ENCODE measurements at places on chromosomes 2 and 18.

GRCh38 chr18:35028536-35028935 lies 12.7 kb upstream of the MAPRE2 start:
- DNase-seq = no peak

DNA sequence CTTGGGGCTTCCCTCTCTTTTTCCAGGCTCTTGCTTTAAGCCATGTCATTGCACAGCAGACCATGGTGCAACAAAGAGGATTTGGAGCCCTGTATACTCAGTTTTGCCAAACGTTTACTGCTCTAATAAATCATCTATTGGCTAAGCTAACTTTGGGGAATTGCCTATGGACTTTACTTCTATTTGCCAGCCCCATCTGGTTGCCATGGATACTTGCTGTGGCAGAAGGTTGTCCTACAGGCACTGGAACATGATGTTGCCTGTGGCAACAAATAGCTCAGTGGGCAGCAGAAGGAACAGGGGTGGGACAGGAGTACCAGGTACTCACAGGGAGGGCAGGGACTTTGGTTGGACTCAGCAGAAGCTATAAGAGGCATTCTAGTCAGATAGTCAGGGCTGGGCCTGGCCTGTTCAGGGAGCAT lies 129.7 kb downstream of the CCDC85A start:
- no peak for DNase-seq

DNA sequence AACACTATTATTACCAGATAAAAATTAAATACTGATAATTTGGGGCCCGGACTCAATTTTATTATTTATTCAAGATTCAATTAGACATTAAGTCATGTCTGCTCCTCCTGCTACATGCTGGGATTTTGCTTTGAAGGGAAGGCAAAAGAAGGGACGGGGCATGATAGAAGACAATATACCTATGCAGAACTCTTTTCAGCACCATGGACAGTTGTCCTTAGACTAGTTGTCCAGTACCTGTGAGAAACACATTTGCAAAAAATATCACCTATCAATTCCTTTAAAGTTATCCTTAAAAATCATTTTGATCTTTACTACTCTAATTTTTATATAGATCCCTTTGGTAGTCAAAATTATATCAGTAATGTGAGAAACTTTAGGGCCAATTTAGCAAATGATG lies 100.2 kb upstream of the SULT1C3 start:
- no peak for DNase-seq

GRCh38 chr2:3392216-3392615 lies 12.7 kb downstream of the TRAPPC12 start:
- no peak for DNase-seq

DNA sequence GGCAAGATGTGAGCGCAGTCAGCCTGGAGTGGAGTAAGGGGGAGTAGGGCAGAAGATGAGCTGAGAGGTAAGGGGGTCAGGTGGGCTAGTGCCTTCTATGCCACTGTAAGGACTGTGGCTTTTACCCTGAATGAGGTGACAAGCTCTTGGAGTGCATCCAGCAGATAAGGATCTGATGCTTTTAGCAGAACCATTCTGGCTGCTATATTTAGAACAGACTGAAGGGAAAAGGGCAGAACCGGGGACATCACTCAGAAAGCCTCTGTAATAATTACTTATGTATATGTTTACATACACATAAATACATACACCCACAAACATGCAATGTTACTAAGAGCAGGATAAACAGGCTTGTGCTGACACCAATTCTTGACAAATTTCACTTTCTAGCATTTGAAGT lies 124.8 kb downstream of the DTNB start:
- peak; percentile 21 for DNase-seq

GRCh38 chr2:221124532-221125240 lies 447.4 kb downstream of the EPHA4 start:
- DNase-seq = peak; percentile 7

- no peak for DNase-seq
These were observed 69.0 kb downstream of the OSBPL6 start for GRCh38 chr2:178263159-178263860.

DNA sequence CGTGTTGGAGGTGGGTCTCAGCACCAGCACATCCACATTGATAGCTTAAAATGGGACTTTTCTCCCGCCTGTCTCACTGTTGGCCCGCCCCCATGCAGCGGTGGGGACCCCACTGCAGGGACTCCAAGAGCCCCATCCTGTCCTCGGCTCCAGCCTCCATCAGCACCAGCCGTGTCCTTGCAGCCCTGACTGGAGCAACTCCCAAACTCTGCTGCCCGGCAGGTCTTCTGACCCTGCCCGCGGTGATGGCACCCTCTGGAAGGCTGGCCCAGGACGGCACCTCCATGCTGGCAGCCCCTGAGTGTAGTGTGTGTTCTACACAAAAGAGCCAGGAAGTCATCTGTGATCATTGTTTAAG lies 41.6 kb upstream of the KCNG2 start:
- no peak for DNase-seq

GRCh38 chr2:118604371-118604770 lies 243.1 kb downstream of the EN1 start:
- no peak for DNase-seq

DNA sequence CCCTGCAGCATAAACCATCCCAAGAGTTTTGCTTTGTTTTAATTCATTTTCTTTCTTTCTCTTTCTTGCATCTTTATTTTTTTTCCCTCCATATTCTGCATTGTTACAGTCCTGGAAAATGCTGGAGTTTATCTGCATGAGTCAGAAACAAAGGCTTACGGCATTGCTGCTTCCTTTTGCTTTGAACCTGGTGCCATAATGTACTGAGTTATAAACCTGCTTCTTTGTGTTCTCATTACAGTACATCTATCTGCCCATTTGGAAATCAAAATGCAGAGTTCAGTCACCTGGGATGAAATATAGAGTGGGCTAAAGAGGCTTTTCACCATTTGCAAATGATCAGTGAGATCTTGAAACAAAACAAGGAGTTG lies 1009.2 kb upstream of the FANCL start:
- DNase-seq = no peak

- DNase-seq = no peak
These were observed 211.3 kb downstream of the ERBB4 start for GRCh38 chr2:212327171-212327809.

DNA sequence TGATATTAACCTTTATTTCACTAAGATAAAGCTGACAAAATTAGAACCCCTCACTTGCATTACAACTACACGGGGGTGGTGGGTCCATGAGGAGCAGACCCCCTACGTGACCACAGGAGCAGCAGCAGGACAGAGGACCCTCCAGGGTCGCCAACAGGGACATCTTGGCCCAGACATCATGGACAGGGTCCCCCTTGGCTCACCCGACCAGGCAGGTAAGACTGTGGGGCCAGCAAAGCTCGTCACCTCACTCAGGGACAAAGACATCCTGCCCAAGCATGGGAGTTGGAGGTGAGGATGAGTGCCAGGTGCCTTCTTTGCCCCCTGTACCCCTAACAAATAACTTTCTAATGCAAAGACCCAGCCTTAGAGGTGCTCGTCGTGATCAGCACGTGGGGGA lies 111.3 kb upstream of the RAB6C start:
- no peak for DNase-seq

GRCh38 chr2:164052006-164052405 lies 316.2 kb upstream of the FIGN start:
- no peak for DNase-seq

- DNase-seq = peak; percentile 6
These were observed 96.6 kb downstream of the MBD2 start for GRCh38 chr18:54127759-54128378.

DNA sequence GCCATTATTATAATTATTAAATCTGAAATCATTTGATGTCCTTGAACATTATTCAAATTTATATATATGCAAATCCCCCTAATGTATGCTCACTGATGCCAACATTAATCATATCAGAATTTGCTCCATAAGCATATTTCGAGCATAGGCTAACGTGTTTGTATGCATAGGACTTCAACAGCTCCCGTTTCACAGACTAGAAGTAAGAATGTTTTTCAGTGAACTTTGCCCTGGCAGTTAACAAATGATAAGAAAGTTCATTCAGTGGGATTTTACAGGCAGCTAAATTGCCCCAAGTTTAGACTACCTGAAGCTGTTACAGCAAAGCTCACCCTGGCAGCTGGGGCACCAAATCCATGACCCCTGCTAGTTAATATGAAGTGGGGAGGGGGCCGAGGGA lies 272.0 kb downstream of the LNPK start:
- DNase-seq = no peak

Data from cerebellum (tissue), 4 donors.